Mesothelial cell of epicardium (in vitro differentiated cells): ENCODE measurements at places on chromosomes 4 and X. TPM values are rescaled to one million over a fixed set of nuclear protein-coding genes. Genes with fewer than 3 reads are reported as not detected.

DNA sequence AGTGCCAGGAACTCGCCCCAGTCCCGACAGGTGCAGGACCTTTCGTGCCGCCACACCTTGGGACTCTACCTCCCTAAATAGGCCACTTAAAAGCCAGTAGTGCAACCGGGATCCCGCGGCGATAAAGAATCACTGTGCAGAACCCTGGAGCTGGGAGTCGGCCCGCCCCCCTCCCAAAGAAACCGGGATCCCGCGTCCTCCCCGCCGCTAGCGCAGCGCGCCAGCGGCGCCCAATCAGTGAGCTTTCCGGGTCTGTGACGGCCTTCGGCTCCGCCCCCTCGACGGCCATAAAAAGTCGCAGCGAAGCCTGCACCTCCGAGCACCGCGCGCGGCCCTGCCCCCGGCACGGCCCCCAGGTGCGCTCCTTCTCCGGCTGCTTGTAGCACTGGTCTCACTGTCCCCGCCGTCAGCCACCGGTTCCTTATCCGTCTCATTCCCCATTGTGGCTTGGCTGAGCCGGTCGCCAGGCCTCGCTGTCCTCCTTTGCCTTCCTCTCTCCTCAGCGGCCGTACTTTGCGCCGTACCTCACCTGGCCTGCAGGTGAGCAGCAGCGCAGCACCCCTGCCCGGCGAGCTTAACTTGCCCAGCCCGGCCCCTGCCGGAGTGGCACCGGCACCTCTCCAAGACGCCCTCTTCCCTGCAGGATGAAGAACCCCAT lies at the start of gene LRAT:
Gene LRAT (plus strand): TSS at position 318 of the 658 bp plus-strand sequence. CDS start 327 bp downstream, at position 645.
- DNase-seq, result peak; percentile 78

The MAGEA12 gene
- total RNA-seq, result not detected in 3 replicates

DNA sequence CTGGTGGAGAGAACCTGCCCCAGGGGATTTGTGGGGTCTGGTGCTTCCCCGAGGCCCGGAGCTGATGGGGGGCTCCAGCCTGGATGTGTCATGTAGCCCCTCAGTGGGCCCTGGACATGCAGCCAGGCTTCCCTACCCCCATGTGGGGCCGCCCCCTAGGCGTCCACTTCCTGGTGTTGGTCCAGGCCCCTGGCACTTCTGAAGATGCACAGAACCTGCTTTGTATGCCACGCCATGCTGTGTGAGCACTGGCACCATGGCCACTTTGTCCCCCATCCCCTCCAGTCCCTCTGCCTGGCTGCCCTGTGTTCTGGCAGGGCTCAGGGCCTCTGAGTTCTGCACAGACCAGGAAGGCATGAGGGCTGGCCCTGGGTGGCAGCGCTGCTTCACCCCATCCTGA lies 29.2 kb downstream of the WFS1 start:
- no peak for DNase-seq

GRCh38 chr4:12926189-12927066 lies 557.7 kb downstream of the RAB28 start:
- DNase-seq, result no peak

The XAGE2 gene
- total RNA-seq, result 15.3 to 23.0 TPM (median 22.5 TPM) in 3 replicates

GRCh38 chr4:152634110-152634760 lies 45.6 kb downstream of the TMEM154 start:
- DNase-seq, result no peak

- no peak for DNase-seq
These were observed 2.9 kb downstream of the TEC start for GRCh38 chr4:48266781-48267180.
